ENCODE measurements at places on chromosomes 3 and 15.

DNA sequence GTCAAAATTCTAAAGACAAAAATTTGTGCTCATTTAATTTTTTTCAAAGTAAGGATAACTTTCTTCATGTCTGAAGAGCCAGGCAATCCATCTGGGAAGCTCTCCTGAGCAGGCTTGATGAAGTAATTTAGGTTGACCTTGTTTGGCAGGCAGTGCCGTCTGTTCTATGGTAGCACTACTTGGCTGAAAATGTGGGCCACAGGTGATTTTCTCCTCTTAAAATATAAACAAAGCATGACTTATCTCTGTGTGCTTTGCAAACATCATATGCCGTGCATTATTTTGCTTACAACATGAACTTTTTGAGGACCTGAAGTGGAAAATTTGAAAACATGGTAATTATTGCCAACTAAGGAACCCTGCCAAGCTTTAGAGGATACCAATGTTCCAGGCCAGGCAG, 143.2 kb downstream of the RAP2B start:
- DNase-seq: no peak

DNA sequence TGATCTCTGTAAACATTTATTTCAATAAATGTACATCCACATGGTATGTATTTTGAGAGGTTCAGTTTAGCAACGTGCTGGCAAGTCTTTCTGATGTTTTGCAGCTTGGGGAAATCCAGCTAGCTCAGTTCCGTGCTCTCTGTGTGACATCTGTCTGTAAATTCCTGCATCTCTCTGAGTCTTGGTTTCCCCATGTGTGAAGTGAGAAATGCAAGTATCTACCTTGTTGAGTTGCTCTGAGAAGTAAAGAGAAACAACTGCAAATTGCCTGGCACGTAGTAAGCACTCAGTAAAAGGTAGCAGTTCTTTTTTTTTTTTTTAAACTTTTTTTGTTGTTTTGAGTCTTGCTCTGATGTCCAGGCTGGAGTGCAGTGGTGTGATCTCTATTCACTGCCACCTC, 30.2 kb upstream of the MORF4L1 start:
- no peak for DNase-seq

- DNase-seq: no peak
Measured at GRCh38 chr15:92914768-92915221, 14.7 kb downstream of the CHD2 start.

GRCh38 chr3:181725131-181725731, 13.5 kb downstream of the SOX2 start:
- DNase-seq: no peak

- DNase-seq: no peak
Measured at GRCh38 chr3:72238010-72238691, 453.2 kb upstream of the PROK2 start.

GRCh38 chr15:71945012-71945411, 134.7 kb downstream of the NR2E3 start:
- no peak for DNase-seq

- DNase-seq: no peak
Measured at GRCh38 chr3:152376351-152377183, 107.8 kb downstream of the MBNL1 start.

GRCh38 chr3:23649448-23649847, 156.3 kb upstream of the UBE2E1 start:
- no peak for DNase-seq

GRCh38 chr3:125959317-125960065, 9.5 kb upstream of the ROPN1B start:
- DNase-seq: no peak

DNA sequence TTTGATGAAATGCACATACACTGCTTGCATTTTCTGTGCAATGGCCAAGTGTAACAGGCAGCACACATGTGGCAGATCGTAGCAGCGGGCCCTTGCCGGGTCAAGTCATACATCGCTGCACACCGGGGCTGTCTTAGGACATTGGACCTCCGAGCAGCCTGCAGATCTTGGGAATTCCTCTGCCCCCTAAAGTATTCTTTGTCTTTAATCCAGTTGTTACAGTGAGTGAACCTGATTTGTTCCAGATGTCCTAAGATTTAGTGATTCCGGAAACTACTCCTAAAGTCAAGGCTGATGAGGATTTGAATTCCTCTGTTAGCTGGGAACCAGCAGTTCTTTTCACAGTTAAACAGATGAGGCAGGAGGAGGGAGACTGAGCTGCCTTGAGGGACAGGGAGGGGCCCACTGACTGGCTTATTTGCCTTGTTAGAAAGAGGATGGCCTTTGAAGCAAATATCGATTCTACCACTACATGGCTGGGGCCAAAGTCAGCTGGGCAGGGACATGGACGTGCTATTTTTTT, 190.7 kb upstream of the CTDSPL start:
- DNase-seq: no peak

GRCh38 chr3:144148356-144148755, 176.7 kb downstream of the DIPK2A start:
- no peak for DNase-seq

DNA sequence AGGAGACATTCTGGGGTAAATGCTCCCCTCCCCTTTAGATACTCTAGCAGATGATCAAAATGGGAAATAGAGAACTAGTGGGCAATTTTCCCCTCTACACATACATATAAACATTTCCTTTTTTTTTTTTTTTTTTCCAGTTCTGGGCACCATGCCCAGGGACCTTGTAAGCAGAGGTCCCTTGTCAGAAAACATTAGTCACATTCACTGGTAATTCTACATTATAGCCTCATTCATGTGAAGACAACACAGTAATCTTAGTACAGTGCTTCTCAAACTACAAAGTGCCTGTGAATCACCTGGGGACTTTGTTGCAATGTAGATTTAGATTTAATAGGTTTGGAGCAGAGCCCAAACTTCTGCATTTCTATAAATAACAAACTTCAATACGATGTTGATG, 60.1 kb upstream of the ACTC1 start:
- DNase-seq: no peak

GRCh38 chr15:62068810-62069167, 2.0 kb downstream of the C2CD4A start:
- DNase-seq: no peak

GRCh38 chr3:53354945-53355498, 7.7 kb upstream of the DCP1A start:
- no peak for DNase-seq

DNA sequence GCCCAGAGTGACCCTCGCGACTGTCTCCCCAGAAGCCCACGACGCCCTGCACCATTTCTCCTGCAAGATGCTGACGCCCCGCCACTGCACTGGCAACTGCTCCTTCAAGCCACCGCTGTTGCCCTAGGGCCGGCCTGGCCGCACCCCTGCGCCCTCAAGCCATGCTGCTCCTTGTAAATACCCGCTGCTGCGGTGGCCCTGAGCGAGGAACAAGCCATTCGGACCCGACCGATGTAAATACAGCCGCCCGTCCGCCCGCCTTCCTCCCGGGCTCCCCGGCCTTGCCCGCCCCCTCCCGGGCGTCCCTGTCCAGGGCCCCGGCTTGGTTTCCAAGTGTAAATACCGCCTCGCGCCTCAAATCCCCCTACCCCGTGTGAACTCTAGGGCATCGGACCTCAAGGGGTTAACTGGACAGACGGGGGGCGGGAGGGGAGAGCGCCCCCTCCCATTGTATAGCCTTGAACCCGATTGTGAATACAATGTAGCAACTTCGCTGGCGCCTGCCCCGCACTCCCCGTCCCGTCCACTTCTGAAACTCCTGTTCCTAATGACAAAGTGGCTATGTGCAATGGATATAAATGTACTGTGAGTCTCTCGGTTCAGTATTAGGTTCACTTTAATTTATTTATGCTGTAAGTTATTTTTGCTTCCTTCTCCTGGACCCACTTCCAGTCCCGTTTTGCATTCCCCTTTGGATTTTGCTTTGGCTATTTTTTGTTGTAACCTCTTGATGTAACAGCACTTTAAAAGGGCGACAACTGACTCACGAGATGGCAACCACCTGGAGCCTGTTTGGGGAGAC, 5.9 kb downstream of the RNU6-1 start:
- no peak for DNase-seq

DNA sequence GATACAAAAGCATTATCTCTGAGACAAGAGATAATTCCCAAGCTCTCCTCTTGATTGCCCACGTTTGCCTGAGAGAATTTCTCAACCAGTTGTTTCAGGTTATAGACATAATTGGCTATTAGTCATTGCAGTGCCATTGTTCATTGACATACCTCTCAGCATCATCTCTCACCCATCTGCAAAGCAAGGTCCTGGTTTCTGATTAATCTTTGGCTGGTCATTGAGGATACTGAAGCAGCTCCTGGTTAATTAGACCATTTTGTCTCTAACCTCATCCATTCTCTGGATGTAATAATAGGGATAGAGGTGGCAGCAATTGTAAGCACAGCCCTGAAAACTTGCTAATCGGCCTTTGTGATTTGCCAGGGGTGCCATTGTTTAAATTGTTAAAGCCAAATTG, 104.2 kb downstream of the CNTN6 start:
- no peak for DNase-seq

DNA sequence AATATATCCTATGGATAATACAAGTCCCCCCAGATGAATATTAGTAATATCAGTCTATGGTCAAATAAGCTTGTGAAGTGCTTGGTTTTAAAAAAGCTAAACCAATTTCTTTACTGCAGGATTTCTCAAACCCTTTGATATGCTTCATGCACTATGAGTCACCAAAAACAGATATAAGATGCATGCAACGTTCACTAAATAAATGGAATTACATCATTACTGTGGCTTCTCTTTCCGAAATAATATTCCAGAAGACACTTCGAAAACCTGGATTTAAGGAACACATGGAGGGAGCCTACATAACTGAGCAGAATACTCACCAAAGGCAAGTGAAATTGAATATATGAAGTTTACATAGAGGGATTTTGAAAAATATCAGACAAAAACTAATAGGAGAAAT, 126.3 kb upstream of the ABI3BP start:
- DNase-seq: no peak

- no peak for DNase-seq
Measured at GRCh38 chr3:24401090-24401810, 93.4 kb downstream of the THRB start.

DNA sequence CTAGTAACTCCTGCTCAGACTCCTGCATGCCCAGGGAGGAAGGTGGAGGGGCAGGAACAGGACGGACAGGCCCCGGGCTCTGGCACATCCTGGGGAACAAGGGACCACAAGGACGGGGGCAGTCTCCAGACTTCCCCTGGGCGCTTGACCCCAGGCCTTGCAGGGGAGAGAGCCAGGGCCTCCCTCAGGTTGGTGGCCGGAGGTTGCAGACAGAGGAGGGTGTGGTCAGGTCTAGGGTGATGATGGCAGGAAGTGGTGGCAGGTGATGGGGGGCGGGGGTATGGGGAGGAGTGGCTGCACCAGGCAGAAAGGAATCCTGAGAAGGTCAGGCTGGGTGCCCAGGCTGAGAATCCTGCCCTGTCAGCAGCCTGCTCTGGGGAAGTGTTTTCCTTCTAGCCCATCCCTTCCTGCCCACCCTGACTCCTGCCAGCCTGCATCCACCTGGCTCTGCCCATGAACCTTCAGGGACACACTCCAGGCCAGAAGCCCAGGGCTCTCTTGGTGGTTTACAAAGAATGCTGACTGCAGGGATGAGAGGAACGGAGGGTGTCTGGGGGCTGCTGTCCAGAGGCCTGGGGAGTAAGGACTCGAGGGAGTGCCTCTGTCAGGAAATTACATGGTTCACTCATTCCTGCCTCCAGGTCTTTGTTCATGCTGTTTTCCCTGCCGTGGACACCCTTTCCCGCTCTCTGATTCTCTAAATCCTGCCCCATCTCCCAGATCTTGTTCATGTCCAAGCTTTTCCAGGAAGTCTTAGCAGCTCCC, 15.8 kb downstream of the LOXL1 start:
- DNase-seq: no peak

All from stimulated activated CD8-positive, alpha-beta memory T cell treated with anti-CD3 and anti-CD28 coated beads, Interleukin-7, amount 100 ng/mL, for 24 hours (primary cell).